ENCODE measurements at places on chromosomes 1 and 21. TPM values are rescaled to one million over a fixed set of nuclear protein-coding genes. Genes with fewer than 3 reads are reported as not detected.

Gene PRAMEF10
- total RNA-seq: not detected

Gene CFHR4
- total RNA-seq: not detected

GRCh38 chr21:40622531-40622930, 224.4 kb downstream of the DSCAM start:
- H3K4me3 ChIP-seq: no peak overlapping the region
- no peaks in the 10 kb centered on the region for H3K4me1 ChIP-seq
- H3K27ac ChIP-seq: no peak overlapping the region
- H3K36me3 ChIP-seq: peaks cover 5% of the 10 kb centered on the region
- no peak for DNase-seq
- H3K27me3 ChIP-seq: no peaks in the 10 kb centered on the region

DNA sequence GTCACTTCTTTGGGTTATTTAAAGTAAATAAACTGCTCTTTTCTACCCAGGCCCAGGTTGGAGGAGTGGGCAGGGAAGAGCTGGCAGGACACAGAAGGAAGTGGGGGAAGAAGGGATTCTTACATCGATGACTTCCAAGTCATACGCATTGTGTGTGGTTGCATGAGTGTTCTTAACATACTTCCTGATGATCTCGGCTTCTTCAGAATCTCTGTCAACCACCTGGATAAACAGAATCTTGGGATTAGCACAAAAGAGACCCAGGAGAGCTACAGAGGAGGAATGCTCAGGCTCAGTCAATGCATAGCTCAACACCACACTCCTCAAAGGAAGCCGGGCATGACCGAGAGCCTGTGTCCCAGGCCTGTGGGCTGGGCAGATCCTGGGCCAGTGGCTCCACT, 42.1 kb downstream of the PARP1 start:
- no peak overlapping the region for H3K4me3 ChIP-seq
- peaks cover 11% of the 10 kb centered on the region for H3K36me3 ChIP-seq
- no peaks in the 10 kb centered on the region for H3K27me3 ChIP-seq
- no peak for DNase-seq
- no peak overlapping the region for H3K27ac ChIP-seq
- no peaks in the 10 kb centered on the region for H3K4me1 ChIP-seq

DNA sequence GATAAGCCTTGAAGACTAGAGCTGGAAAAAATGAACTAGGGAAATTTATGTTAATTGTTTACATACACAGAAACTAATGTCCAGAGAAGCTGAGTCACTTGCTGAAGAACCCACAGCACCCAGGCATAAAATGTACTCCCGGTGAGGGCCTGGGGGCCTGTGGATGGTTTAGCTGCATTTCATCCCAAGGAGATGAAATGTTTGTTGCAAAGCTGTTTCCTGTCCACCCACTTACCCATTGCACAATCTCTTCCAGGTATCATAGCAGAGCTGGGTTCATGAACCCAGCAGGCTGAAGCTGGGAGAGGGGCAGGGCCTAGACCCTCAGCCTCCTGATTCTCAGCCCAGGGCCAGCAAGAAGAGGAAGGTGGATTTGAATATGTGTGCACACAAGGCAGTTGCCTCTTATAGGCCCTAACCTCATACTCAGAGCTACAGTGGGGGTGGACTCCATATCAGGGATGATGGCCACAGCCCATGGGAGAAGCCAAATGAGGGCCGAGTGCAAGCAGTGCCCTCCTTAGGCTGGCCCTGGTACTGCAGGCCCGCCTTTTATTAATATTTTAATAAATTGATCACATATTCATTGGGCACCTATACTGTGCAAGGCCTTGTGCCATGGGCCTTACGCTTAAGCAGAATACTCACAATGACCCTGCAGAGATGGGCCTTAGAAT, 110.8 kb downstream of the LACTBL1 start:
- H3K27ac ChIP-seq: no peak overlapping the region
- peaks cover 4% of the 10 kb centered on the region for H3K4me1 ChIP-seq
- H3K27me3 ChIP-seq: no peaks in the 10 kb centered on the region
- H3K4me3 ChIP-seq: no peak overlapping the region
- no peak for DNase-seq
- H3K36me3 ChIP-seq: no peaks in the 10 kb centered on the region

DNA sequence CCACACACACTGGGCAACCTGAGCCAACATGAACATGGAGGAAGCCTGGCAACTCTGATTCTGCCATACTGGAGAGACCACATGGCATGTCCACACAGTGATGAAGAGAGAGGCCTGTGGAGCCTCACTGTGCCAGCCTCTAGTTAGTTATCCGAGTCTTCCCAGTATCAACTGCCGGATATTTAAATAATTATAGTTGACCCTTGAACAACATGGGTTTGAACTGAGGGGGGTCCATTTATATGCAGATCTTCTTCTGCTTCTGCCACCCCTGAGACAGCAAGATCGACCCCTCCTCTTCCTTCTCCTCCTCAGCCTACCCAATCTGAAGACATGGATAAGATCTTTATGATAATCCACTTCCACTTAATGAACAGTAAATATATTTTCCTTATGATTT, 27.8 kb downstream of the DDAH1 start:
- no peaks in the 10 kb centered on the region for H3K4me1 ChIP-seq
- DNase-seq: no peak
- H3K4me3 ChIP-seq: no peak overlapping the region

All from natural killer cell treated with Interleukin-12 subunit alpha and Interleukin-12 subunit beta and Interleukin-15 and Interleukin-18, amount 100 ng/mL, for 72 hours (primary cell).